Muscle of back (tissue), 13 donors: ENCODE measurements at places on chromosomes 3 and 15.

- DNase-seq, result no peak
Measured at GRCh38 chr3:178451799-178452198, 84.4 kb upstream of the KCNMB2 start.

GRCh38 chr3:29440413-29441305, 159.8 kb downstream of the RBMS3 start:
- no peak for DNase-seq

DNA sequence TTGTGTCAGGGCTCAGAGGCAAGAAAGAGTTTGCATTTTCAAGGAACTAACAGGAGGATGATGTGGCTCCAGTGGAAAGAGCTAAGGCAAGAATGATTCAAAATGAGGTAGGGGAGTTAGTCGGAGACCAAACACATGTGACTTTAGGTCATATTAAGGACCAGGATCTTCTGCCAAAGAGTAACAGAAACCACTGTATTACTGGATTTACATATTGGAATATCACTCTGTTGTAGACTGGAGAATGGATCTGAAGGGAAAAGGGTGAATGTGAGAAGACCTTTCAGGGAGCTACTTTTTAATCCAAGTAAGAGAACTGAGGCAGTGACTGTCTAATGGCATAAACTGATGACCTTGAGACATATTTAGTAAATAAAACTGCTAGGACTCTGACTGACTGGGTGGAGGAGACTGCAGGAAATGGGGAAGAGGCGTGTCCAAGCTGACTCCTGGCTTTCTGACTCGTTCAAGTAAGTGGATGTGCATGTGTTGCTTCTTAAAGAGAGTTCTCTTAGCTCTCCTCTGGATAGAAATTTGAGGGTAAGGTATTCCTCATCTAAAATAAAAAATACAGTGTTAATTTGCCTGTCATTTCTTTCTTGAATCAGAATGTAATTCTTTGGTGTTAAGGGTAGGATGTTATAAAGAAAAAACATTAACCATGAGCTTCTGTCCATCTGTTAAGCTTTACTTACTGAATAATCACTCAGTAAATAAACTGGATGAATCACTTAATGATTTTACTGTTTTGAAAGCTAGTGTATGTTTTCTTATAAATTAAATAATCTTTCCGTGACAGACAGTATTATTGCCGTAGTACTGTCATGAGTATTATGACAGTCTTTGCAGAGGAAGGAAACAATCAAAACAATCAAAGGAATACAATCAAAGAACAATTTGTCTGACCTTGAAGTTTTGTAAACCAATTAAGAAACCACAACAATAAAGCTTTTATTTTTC, 58.3 kb upstream of the CFAP20DC start:
- no peak for DNase-seq

DNA sequence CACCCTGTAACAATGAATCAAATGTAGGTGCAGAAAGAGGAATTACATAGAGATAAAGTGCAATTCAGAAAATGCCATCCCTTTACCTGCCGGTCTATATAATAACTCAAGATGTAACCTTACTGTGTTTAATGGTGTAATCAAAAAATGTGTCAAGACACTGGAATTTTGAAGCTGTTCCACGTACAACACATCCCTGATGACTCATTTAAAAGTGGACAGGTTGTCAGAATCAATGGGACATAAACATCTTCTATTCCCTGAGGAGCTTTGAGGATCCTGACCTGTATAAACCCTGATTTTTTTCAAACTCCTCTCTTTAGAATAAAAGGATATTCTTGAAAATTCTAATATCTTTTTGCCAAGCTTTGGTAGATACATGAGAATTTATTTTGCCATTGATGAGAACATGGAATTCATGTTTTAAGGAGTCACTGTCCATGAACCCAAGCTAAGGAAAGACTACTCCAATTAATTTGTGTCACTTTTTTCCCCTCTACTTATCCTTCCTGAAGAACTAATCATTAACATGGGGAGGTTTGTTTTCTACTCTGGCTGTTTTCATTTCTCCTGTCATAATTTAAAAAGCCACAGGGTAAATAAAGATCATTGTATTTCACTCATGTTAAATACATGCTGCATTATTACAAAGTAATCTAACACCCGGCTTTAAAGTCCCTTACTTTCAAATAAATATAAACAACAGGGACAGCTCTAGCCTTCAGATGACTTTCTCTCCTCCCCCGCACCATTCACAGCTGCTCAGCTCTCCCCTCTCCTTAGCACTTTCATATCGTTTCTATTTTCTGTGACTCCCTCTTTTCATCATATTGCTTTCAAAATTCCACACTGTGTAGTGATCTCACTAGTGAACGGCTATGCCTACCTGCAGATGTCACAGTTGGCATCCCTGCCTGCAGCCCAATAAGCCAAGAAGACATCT, 138.3 kb downstream of the TAFA4 start:
- DNase-seq, result no peak

- DNase-seq, result no peak
Measured at GRCh38 chr15:74837482-74838136, 5.3 kb downstream of the ULK3 start.

GRCh38 chr3:99808163-99808794, 9.4 kb upstream of the CMSS1 start:
- DNase-seq, result peak; percentile 52

- DNase-seq, result no peak
Measured at GRCh38 chr3:120410541-120410940, 40.3 kb downstream of the FSTL1 start.

GRCh38 chr3:183731611-183732010, 34.0 kb downstream of the YEATS2 start:
- no peak for DNase-seq

GRCh38 chr3:35931867-35932266, 292.5 kb downstream of the ARPP21 start:
- DNase-seq, result no peak

GRCh38 chr3:24725514-24726255, 231.0 kb upstream of the THRB start:
- no peak for DNase-seq

- DNase-seq, result no peak
Measured at GRCh38 chr3:132228923-132229322, 88.3 kb upstream of the ACP3 start.

GRCh38 chr3:52322466-52322865, 6.3 kb downstream of the DNAH1 start:
- DNase-seq, result no peak

GRCh38 chr3:190032923-190033322, 87.8 kb downstream of the P3H2 start:
- no peak for DNase-seq
